ENCODE measurements at places on chromosomes 3 and 15.

DNA sequence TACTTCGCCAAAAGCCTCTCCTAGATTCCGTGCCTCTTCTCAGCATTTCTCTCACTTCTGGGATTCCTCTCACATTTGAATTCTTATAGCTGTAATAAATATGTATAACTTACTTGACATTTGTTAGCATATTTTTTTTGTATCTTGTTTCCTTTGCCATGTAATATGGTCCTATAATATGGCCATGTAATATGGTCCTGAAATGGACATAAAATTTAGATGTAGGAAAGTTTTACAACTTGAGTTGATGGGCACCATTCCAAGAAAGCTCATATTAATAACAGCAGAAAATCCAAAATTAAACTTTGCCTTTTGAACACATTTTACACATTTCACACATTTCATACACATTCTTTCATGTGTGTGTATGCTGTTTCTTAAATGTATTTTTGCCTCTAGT is 480.6 kb downstream of the RBMS3 start:
- no peak for DNase-seq

DNA sequence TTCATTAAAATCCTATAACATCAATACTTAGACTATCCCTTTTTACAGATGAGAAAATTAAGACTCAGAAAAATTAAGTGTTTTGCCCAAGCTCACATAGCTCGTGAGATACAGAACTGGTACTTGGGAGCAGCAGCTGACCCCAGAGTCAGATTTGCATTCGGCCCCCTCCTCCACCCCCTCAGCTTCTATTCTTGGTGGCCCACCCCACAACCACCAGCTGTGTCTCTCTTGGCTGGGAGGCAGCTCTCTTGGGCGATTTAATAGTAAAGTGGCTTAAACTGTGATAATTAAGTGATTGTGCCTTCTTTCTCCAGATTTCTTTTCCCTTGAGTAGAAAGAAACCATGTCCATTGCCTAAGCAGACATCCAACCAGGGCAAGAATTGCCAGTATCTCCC is 203.6 kb upstream of the PDZRN3 start:
- no peak for DNase-seq

DNA sequence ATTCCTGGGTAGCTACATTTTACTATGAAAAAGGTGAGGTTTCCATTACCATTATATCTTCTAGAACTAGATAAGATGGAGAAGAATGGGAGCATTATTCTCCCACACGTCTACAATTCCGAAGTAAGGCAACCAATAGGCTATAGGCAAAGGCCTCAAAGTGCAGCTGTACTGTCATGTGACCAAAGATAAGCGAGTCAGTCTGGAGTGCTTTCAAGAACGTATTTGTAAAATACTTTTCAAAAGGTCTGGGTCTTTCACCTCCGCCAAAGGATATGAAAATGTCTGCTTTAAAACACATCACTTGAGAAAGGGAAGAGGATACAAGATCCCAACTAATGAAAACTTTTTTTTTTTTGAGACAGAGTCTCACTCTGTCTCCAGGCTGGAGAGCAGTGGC is 9.9 kb downstream of the CCPG1 start:
- DNase-seq, result no peak

- DNase-seq, result no peak
Observed at GRCh38 chr3:54309601-54310000, 187.2 kb downstream of the CACNA2D3 start.

DNA sequence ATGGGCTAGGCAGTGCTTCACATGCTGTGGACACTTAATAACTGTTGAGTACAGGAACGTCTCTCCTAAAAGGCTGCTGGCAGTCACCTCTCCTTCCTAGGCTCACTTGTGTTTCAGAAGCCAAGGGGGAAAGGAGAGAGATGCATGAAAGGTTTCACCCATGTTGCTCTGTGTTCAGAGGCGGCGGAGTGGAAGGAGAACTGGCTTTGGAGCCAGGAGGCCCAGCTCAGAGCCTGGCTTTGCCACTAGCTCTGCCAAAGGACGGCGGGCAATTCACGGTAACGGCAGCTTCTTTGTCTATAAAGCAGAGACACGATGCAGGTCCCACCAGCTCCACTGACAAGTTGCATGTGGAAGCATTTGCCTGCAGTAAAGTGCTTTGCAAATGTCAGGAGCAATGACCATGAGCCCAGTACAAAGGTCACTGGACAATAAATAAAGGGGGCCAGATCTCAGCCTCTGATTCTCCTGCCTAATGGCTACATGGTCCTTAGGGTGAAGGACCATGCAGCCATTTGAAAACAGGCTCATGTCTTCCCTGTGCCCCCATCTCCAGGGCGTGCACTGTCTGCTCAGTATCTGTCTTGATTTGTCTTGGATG is 171.7 kb upstream of the TLE3 start:
- no peak for DNase-seq

GRCh38 chr3:27880969-27881892 is 159.1 kb upstream of the EOMES start:
- no peak for DNase-seq

DNA sequence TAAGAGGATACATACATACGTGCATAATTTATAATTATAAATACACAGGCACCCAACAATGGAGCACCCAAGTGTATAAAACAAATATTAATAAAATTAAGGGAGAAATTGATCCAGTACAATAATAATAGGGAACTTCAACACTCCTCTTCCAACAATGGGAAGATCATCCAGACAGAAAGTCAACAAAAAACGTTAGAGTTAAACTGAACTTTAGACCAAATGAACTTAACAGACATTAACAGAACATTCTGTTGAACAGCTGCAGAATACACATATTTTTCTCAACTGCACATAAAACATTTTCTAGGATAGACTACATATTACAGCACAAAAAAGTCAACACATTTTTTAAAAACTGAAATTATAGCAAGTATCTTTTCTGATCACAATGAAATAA is 339.7 kb downstream of the CGGBP1 start:
- no peak for DNase-seq

DNA sequence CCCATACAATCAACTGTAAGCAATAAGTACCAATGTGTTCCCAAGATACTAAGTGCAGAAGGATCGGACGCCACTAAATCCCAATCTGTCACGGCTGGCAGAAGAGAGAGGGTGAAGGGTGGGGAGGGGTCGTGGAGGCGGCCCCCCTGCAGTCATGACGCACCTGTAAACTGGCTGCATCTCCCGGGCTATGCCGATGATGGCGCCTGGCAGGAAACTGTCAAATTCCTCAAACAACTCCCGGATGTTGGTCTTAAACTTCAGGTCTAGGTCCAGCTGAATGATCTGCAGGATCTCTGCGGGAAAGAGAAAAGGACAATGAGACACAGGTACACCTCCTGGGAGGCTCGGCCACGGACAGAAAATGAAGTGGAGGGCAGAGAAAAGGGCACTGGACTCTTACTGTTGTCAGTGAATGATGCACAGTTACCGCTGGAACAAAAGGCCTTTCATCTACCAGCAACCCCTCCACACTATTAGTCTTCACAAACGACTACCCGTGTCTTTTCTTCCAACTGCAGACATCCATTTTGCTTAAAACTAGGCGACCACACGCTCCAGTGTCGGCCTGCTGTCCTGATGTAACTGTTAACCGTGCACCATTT is 114.6 kb downstream of the XXYLT1 start:
- DNase-seq, result no peak

DNA sequence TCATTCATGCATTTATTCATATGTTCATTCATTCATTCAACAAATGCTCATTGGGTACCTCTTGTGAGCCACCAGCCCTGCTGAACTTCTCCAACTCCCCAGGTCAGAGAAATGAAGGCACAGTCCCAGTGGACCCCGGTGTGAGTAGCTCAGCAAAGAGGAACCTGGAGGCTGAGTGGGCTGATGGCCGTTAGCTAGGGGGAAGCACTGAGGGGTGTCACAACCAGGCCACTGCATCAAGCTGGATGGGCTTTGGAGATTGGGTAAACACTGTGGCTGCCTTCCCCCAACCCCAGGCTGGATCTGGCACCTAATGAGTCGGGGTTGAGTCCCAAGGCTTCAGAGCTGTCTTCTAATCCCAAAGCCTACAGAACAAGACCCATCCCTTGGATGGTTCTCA is 12.1 kb upstream of the ALAS1 start:
- no peak for DNase-seq
